Activated CD8-positive, alpha-beta memory T cell treated with anti-CD3 and anti-CD28 coated beads for 36 hours (primary cell): ENCODE measurements at places on chromosomes 6 and 20. TPM values are rescaled to one million over a fixed set of nuclear protein-coding genes. Genes with fewer than 3 reads are reported as not detected.

Gene SEMG1
- total RNA-seq: not detected

Gene THEMIS
- total RNA-seq: 33.0 TPM

Gene SDHAF4
- 11.0 TPM for total RNA-seq

Gene SUMO4
- total RNA-seq: 3.0 TPM

Gene CEP250
- 48.5 TPM for total RNA-seq

Gene PGM3
- 21.7 TPM for total RNA-seq

Gene GGTLC1
- total RNA-seq: not detected

Gene DNPH1
- total RNA-seq: 68.2 TPM

Gene CHRNA4
- not detected for total RNA-seq

Gene ARFGEF2
- total RNA-seq: 35.3 TPM

Gene GPR6
- total RNA-seq: not detected

Gene PAK5
- not detected for total RNA-seq

Gene PKIG
- total RNA-seq: 4.7 TPM

Gene TFAP2B
- total RNA-seq: not detected

Gene FERMT1
- total RNA-seq: 0.11 TPM

Gene VGLL2
- not detected for total RNA-seq

Gene HLA-A
- 1,049 TPM for total RNA-seq

Gene CPXM1
- total RNA-seq: 1.7 TPM

Gene ID1
- 0.71 TPM for total RNA-seq

Gene BPI
- not detected for total RNA-seq

Gene C20orf141
- not detected for total RNA-seq

Gene PPP1R3G
- total RNA-seq: 0.04 TPM

Gene KHDC1L
- not detected for total RNA-seq

Gene DEFB124
- not detected for total RNA-seq
